ENCODE measurements at places on chromosomes 11 and 22. TPM values are rescaled to one million over a fixed set of nuclear protein-coding genes. Genes with fewer than 3 reads are reported as not detected.

PNPLA2 gene
- 53.2 TPM for total RNA-seq

PANX3 gene
- total RNA-seq, result not detected

CCDC89 gene
- not detected for total RNA-seq

DNA sequence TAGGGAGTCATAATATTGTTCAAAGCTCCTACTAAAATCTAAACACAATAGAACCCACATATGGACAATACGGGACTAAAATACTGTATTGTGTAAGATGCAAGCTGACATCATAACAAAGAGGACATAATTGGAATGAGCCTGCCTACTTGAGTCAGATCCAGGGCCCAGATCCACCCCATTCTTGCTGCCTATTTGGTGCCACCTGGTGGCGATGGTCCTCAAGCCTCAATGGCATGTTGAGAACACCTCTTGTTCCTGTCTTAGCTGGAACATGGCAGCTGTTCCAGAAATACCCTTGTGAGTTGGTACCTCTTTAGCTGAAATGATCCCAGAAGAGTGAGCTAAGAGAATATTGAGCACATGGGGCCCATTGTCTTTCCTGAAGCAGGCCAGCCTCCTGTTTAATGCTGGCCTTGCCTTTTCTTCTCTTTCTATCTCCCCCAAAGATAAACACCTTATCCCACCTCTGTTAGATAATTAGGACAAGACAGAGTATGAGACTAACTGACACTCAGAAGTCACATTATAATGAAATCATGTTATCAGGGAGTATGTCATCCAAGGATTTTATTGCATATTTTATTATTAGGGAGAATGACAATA, 680.9 kb upstream of the ANO5 start:
- DNase-seq, result no peak

GRCh38 chr22:39207141-39208012, 37.4 kb downstream of the PDGFB start:
- no peak for DNase-seq

GRCh38 chr11:81941998-81942397, 791.7 kb downstream of the FAM181B start:
- DNase-seq, result no peak

- peak; percentile 16 for DNase-seq
Observed at GRCh38 chr11:8870411-8871170, 40.4 kb upstream of the AKIP1 start.

- DNase-seq, result no peak
Observed at GRCh38 chr11:13367115-13367514, 89.5 kb downstream of the BMAL1 start.

GRCh38 chr11:133197425-133197824, 334.9 kb downstream of the OPCML start:
- DNase-seq, result no peak

GRCh38 chr11:110818032-110818687, 105.9 kb upstream of the ARHGAP20 start:
- no peak for DNase-seq
